ENCODE measurements at places on chromosomes 3 and 15.
A peak's percentile ranks its signal among the peaks of the same experiment; 100 is the strongest.

- no peak for DNase-seq
Measured at GRCh38 chr15:93520206-93520605, 431.2 kb upstream of the RGMA start.

GRCh38 chr3:13891492-13892073 is 11.7 kb upstream of the WNT7A start:
- no peak for DNase-seq

DNA sequence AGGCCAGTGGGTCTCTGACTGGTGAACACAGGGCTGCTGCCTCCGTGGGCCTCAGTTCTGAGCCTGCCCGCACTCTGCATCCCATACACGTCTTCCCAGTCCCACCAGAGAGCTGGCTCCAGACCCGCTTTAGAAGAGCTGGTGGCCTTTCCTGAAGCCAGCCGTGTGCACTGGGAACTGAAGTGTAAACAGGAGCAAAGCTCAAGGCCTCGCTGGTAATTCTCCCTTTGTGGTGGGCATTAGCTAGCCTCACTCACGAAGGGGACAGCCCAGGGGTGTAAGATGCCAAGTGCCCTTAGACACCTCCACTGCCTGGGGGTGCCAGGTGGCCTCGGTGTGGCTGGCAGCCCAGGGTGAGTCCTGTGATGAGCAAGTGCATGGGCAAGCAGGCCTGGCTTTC is 12.9 kb upstream of the LINGO1 start:
- no peak for DNase-seq

DNA sequence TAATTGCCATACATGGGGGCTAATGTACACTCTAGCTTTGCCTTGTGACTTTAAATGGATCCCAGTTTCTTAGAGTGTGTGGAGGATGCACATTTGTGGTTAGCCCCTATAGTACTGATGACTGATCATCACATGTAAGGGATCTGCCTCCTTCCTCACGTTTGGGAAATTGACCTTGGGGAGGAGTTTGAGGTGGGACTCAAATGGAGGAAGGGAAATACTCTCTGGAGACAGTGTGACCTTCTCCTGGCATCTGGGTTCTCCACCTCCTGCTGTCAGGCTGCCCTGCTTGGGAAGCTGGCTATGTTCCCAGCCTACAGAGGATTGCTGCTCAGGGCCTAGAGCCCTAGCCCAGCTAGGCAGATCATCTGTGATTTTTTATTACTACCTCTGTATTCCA is 48.7 kb downstream of the PPM1L start:
- DNase-seq: peak; percentile 40

DNA sequence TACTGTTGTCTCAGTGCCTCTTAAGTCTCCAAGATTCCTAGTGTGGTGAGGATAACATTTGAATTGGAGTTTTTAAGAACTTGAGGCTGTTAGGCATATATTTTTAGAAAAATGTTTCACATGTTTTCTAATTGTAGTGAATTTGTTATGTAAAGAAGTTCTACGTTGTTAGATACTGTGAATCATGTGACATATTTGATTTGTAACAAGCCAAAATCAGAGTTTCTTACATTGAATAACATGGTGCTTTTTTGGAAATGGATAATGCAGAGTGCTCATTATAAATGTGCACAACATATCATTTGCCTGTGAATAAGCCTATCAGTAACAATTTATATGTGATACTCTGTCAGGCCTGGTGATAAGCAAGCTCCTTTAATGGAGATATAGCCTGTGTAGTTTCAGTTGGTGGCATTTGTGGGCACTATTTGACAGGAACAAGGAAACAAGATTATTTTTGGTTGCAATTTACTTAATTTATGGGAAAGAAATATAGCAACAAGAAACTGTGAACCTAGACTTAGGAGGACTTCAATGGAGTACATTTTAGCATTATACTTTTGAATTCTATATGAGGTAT is 328.8 kb downstream of the ARPP21 start:
- DNase-seq: no peak

DNA sequence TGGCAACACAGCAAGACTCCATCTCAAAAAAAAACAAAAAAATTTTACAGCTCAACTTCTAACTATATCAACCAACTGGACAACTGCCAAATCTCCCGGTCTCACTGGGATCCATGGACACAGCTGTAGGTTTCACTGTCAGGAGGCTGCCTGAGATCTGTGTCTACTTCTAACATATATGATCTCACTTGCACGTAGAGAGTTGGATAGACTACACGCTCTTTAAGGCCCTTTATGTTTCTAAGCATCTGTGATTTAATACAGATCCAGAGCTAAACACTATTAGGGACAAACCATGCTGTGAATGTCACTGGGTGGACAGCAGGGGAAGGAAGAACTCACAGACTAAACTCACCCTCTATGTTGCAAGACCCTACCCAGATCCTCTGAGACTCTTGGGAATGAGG is 13.0 kb upstream of the APOD start:
- DNase-seq: no peak

DNA sequence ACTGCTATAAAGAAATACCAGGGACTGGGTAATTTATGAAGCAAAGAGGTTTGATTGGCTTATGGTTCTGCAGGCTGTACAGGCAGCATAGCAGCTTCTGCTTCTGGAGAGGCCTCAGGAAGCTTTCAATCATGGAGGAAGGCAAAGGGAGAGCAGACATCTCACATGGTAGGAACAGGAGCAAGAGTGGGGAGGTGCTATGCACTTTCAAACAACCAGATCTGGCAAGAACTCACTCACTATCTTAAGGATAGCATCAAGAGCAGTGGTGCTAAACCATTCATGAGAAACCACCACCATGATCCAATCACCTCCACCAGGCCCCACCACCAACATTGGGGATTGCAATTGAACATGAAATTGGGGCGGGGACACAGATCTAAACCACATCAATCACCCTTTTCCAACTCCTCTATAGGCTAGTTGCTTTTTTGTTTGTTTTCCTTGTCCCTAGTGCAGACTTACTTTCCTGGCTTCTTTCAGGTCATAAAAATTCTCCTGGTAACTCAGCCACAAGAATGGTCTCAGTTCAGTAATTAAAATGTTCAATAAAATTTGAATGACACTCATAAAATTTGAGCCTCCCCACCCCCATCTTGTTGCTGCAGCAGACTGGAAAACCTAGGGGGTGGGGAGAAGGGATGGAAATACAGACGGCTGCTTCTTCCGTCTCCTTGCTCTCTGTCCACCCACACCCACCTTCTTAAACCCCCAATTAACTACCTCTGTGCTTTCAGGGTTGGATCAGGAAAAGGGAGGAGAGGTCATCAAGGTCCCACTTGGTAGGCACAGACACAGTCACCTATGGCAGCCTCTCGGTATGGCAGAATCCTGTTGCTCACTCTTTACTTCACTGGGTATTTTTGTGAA is 16.3 kb upstream of the TIPARP start:
- DNase-seq: no peak

DNA sequence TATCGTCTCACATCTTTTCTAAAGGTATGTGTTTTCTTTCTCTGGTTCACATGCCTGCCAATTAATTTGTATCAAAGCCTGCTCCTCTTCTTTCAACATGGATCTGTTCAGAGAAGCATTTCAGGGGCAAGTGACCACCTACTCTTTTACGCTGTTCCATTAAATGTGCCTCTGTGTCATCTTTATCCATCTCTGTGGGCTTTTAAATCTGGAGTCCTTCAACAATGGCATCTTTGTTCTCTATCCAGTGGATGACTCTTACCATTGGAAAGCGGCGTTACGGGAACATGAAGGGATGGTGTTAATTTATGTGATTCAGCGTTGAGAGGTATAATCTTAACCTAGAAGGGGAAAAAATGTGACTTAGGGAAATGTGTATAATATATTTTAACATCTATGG is 92.7 kb upstream of the CFAP20DC start:
- DNase-seq: peak; percentile 54

- DNase-seq: no peak
Measured at GRCh38 chr3:129947538-129948240, 26.8 kb upstream of the TRH start.

DNA sequence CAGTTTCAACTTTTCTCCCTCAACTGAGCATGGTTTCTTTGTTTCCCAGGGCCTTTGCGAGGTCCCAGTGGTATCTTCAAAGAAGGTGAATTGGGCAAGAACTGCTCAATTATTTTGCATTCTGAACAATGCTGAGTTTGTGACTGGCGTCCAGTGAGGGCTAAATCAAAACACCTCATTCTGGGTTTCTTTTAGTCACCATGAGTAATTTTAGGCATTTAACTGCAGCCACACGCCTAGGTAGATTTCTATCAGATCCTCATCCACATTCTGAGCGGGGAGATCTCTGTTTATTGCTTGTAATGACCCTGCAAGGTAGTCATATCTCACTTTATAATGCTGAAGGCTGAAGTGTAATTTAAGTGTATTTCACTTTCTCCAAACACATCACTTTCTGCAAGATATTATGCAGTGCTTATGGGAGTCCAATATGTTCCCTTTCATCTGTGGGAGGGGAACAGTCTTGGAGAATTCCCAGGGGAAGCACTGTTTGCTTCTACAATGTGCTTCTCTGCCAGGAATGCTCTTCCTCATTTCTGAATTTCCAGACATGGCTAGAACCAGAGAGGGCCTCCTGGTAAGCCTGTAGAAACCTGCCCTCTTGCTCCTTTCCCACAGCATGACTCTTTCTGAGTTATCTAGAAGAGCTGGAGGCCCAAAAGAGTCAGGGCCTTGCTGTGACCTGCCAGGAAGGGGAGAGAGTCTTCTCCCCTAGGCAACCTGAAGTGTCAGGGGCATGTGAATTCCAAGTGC is 91.7 kb downstream of the FRMD4B start:
- DNase-seq: peak; percentile 64

GRCh38 chr3:163548015-163548414 is 1530.3 kb downstream of the SI start:
- no peak for DNase-seq

DNA sequence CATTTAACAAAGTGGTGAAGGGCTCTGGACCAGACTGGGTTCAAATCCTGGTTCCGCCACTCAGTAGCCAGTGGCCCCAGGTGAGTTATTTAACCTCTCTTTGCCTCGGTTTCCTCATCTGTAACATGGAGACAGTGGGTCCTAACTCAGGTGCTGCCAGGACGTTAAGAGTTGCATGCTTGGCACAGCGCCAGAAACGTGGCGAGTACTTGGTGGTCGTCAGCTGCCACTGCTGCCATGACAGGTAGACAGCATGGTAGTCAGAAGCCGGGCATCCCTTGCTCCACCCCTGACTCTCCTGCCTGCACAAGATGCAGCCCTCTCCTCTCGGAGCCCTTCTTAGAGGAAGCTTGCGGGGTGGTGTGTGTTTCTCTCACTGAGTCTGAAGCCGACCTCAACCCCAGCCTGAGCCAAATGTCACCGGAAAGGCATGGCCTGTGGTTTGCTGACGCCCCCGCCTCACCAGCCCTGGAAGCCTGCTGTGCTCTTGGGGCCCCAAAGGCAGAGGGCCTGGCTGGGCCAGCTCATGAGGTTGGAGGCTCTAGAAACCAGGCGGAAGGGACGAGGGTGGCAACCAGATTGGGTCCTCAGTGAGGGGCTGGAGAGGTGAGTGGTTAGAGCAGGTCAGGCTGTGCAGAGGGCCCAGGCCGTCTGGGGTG is 160.8 kb upstream of the TLE3 start:
- DNase-seq: no peak

- DNase-seq: peak; percentile 47
Measured at GRCh38 chr3:24508423-24508839, 13.8 kb upstream of the THRB start.

- peak; percentile 88 for DNase-seq
Measured at GRCh38 chr15:39239562-39239961, 341.3 kb upstream of the THBS1 start.

GRCh38 chr3:25689226-25689625 is 24.5 kb upstream of the TOP2B start:
- DNase-seq: peak; percentile 5

GRCh38 chr3:72185549-72186399 is 400.8 kb upstream of the PROK2 start:
- peak; percentile 69 for DNase-seq

GRCh38 chr15:42206406-42206805 is 1.7 kb downstream of the VPS39 start:
- no peak for DNase-seq

DNA sequence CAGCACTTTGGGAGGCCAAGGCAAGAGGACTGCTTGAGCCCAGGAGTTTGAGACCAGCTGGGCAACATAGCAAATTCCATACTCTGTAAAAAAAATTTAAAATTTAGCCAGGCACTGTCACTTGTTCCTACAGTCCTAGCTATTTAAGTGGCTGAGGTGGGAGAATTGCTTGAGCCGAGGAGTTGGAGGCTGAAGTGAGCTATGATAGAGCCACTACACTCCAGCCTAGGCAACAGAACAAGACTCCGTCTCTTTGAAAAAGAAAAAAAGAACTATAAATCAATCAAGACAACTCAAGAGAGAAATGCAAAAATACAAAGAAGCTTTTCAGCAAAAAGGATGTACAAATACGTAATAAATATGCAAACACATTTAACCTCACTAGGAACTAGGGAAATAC is 78.8 kb downstream of the TJP1 start:
- DNase-seq: no peak

DNA sequence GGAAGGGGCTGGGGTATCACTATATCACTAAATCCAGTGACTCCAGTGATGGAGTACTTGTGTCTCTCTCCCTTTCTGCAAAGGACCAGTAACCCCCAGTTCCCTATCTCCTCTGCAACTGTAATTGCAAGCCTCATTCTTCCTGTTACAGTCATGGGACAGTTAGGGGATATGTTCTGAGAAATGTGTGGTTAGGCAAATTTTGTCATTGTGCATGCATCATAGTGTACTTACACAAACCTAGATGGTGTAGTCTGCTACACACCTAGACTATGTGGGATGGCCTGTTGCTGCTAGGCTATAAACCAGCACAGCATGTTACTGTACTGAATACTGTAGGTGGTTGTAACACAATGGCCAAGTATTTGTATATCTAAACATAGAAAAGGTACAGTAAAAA is 2.2 kb downstream of the VPS8 start:
- DNase-seq: peak; percentile 27

- DNase-seq: no peak
Measured at GRCh38 chr15:66621491-66622467, 56.0 kb upstream of the LCTL start.

DNA sequence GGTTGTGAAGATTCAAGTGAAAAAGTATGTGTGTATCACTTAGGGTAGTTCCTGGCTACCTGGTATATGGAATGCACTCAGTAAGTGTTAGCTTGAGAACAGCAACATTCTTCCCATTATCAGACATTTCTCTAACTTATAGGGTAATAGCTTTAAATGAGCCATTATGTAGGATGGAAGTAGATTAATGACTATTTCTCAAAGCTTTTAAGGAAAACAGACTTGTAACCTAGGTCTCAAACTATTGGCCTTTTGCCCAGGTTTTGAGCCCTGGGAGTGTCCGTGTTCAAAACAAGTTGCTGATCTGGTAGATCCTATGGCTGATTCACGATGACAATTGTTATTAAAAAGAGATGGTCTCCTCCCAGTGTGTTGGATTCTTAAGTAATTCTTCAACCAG is 129.1 kb upstream of the UMPS start:
- peak; percentile 51 for DNase-seq

DNA sequence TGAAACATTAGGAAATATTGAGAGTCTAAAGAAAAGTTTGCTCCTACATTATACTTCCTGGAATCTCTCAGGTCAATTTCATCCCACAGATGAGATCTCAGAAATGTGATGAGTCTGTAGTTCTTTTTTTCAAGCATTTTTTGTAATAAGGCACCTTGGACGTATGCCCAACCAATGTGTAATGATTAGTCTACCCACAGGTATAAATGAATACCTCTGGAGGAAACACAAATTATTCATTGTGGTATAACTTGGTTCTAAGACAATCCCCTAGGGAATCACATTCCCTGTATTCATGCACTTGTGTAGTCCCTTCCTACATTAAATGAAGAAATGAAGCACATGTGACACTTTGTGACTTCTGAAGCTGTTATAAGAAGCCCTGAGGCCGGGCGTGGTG is 596.2 kb upstream of the UBE2E2 start:
- peak; percentile 28 for DNase-seq
